ENCODE measurements at places on chromosomes 1 and 21. TPM values are rescaled to one million over a fixed set of nuclear protein-coding genes. Genes with fewer than 3 reads are reported as not detected.

Gene SH3BGR
- total RNA-seq, result 5.9 TPM

Gene MTMR11
- 1.8 TPM for total RNA-seq

Gene TRIM63
- total RNA-seq, result 0.17 TPM

Gene TACSTD2
- 1.4 TPM for total RNA-seq

Gene REN
- not detected for total RNA-seq

Gene ATAD3A
- total RNA-seq, result 80.3 TPM

Gene PRAMEF12
- not detected for total RNA-seq

Gene RIT1
- total RNA-seq, result 24.4 TPM

Gene TRIM58
- 3.4 TPM for total RNA-seq

DNA sequence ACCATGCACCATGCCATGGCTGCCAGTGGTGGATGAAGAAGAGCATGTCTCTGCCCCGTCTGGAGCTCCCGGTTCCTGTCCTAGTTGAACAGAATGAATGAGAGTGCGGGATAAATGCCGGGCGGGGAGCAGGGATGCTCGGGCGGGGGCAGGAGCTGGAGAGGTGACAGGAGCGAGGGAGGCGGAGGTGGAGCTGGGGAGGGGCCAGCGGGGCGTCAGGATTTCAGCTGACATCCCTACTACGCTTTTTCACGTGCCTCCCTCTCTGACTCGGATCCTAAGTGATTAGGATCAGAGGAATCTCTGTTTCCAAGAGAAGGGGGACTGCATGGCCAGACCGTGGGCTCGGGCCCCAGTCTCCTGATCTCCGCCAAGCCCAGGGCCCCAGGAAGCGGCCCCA is 47.3 kb downstream of the TP73 start:
- no peaks in the 10 kb centered on the region for H3K4me1 ChIP-seq
- no peak overlapping the region for H3K27ac ChIP-seq
- no peaks in the 10 kb centered on the region for H3K36me3 ChIP-seq

- H3K27me3 ChIP-seq, result no peaks in the 10 kb centered on the region
- no peak overlapping the region for H3K4me3 ChIP-seq
- peaks cover 5% of the 10 kb centered on the region for H3K36me3 ChIP-seq
These were observed 44.8 kb downstream of the SRSF11 start for GRCh38 chr1:70265946-70266345.

GRCh38 chr1:160134791-160135572 is 16.4 kb upstream of the ATP1A4 start:
- no peak for DNase-seq
- no peaks in the 10 kb centered on the region for H3K27me3 ChIP-seq
- H3K27ac ChIP-seq, result no peak overlapping the region
- no peak overlapping the region for H3K4me3 ChIP-seq

- no peak overlapping the region for H3K27ac ChIP-seq
- H3K4me3 ChIP-seq, result no peak overlapping the region
- no peaks in the 10 kb centered on the region for H3K27me3 ChIP-seq
- peak; percentile 90 for DNase-seq
- H3K4me1 ChIP-seq, result no peaks in the 10 kb centered on the region
These were observed 1048.1 kb downstream of the BRINP3 start for GRCh38 chr1:189429610-189430009.

DNA sequence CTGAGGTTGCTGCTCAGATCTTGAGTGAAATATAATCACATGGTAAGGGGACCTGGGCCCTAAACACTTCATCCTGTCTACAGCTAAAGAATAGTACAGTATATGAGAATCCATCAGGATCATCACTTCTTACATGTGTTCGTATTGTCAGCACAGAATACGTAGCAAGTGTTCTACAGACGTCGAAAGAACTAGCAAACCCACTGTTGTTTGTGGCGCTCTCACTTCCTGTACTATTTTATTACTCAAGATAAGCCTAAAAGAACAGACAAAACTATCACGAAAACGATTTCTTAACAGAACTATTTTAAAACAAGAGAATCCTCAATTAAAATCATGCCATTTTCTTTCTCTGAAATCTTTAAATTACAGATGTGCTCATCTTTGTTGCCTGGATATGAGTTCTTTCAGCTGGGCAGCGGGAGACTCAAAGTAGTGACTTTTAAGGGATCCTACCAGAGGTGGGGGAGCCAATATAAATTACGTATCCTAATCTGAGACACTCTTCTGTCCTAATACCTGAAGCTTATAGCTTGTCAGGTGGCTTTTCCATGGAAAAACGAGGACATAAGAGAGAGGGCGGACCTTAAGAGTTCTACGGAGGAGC is 724 bp downstream of the ST7L start:
- peaks cover 11% of the 10 kb centered on the region for H3K4me1 ChIP-seq
- DNase-seq, result no peak
- no peaks in the 10 kb centered on the region for H3K36me3 ChIP-seq
- peak overlapping the region; percentile 93 for H3K4me3 ChIP-seq

DNA sequence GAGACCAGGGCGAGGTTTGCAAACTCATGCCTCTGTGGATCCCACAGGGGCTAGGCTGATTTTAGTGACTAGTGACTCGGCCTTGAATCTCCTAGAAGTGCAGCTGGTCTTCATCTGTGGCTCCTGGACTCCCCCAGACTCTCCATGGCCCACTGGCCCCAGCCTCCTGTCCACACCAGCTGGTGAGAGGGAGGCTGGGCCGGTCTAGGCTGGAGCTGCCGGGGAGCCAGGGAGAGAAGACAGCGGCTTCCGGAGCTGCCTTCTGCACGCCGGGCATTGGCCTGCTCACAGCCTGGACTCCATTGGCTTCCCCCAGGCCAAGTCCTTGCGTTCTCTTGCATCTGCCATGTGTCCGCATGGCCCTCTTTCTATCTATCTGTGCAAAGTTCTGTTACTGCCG is 52.1 kb upstream of the COL6A1 start:
- H3K4me3 ChIP-seq, result no peak overlapping the region
- no peaks in the 10 kb centered on the region for H3K36me3 ChIP-seq
- H3K27me3 ChIP-seq, result no peaks in the 10 kb centered on the region
- H3K4me1 ChIP-seq, result no peaks in the 10 kb centered on the region

GRCh38 chr1:153058826-153059784 is 1.8 kb upstream of the SPRR2A start:
- H3K36me3 ChIP-seq, result no peaks in the 10 kb centered on the region
- H3K27me3 ChIP-seq, result no peaks in the 10 kb centered on the region
- no peak overlapping the region for H3K27ac ChIP-seq

- H3K27ac ChIP-seq, result no peak overlapping the region
- no peak for DNase-seq
- no peaks in the 10 kb centered on the region for H3K36me3 ChIP-seq
- H3K4me1 ChIP-seq, result no peaks in the 10 kb centered on the region
- no peak overlapping the region for H3K4me3 ChIP-seq
- no peaks in the 10 kb centered on the region for H3K27me3 ChIP-seq
These were observed 47.1 kb upstream of the ATP1B1 start for GRCh38 chr1:169059421-169059820.

GRCh38 chr21:36166705-36167104 is 10.1 kb downstream of the DOP1B start:
- no peaks in the 10 kb centered on the region for H3K27me3 ChIP-seq
- H3K4me1 ChIP-seq, result no peaks in the 10 kb centered on the region
- no peaks in the 10 kb centered on the region for H3K36me3 ChIP-seq
- peak overlapping the region; percentile 72 for H3K27ac ChIP-seq

- no peaks in the 10 kb centered on the region for H3K27me3 ChIP-seq
- no peak overlapping the region for H3K4me3 ChIP-seq
- no peaks in the 10 kb centered on the region for H3K36me3 ChIP-seq
- DNase-seq, result no peak
- 0 out of 2 replicates have a peak, but pooled peaks cover 5% of the 10 kb centered on the region for H3K4me1 ChIP-seq
These were observed 38.5 kb downstream of the EIF2D start for GRCh38 chr1:206573762-206574161.

GRCh38 chr1:115173151-115173550 is 83.8 kb upstream of the TSPAN2 start:
- H3K4me1 ChIP-seq, result no peaks in the 10 kb centered on the region
- H3K27ac ChIP-seq, result no peak overlapping the region
- no peak overlapping the region for H3K4me3 ChIP-seq
- no peaks in the 10 kb centered on the region for H3K36me3 ChIP-seq
- no peak for DNase-seq

DNA sequence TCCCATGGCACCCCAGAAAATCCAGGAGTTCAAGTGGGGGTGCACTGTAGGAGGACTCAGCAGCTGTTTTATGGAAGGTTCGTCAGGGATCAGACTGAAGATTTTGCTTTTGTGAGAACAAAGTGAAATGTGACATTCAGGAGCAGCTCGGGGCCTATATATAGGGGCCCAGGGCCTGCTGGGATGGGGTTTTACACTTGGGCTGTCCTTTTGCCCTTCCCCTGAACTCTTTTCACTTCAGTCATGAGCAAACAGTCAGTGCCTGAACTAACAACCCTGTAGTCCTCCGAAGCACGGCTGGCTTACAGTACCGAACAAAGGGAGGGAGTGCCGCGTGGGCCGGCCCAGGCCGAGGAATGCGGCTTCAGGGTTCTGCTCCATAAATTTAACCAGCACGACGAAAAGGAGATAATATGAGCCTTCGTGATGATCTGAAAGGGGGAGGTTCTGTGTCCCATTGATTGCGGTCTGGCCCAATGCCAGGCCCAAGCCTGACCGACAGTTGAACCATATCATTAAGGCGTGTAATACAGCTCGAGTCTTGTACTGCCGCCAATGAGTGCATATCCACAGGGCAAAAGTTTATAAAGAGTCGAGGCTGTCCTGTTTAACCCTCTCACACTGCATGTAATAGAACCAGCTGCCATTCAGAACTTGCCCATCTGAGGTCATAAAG is 139.9 kb downstream of the DHRS3 start:
- H3K27ac ChIP-seq, result no peak overlapping the region
- peak; percentile 42 for DNase-seq
- H3K4me1 ChIP-seq, result peaks cover 9% of the 10 kb centered on the region

DNA sequence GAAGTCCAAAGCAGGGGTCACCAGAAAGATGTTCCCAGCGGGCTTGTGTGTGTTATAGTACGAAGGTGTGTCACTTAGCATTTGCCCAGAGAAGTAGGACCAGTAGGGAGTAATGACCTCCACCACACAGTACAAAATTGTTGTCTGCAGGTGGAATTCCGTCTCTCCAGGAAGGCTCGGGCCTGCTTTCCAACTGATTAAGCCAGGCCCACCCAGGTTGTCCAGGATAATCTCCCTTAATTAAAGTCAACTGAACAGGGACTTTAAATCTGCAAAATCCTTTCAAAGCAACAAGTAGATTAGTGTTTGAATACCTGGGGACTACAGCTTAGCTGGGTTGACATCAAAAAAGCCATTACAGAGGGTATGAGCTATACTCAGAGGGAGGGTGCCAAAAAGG is 131.3 kb downstream of the BACH1 start:
- no peak for DNase-seq
- no peak overlapping the region for H3K4me3 ChIP-seq
- H3K27me3 ChIP-seq, result no peaks in the 10 kb centered on the region
- no peak overlapping the region for H3K27ac ChIP-seq
- H3K4me1 ChIP-seq, result peaks cover 10% of the 10 kb centered on the region

- no peak overlapping the region for H3K27ac ChIP-seq
- H3K27me3 ChIP-seq, result no peaks in the 10 kb centered on the region
- DNase-seq, result no peak
- no peaks in the 10 kb centered on the region for H3K36me3 ChIP-seq
These were observed 27.6 kb downstream of the IPP start for GRCh38 chr1:45722809-45723208.

DNA sequence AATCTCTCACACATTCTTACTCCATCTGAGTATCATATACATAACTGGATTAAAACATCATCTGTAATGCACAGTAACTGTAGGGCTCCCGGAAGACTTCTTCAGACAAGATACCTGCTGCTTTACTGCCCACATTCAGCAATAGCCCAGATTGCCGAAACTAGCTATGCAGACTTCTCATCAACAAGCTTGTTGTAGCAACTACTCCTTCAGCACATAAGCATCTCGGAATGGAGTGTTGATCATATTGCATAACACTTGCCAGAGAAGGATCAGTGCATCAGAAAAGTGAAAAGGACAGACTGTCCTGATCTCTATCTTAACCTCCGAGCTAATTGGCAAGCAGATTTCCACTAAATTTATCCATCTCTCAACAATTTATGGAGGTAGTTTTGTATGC is 354.6 kb upstream of the C1orf87 start:
- no peaks in the 10 kb centered on the region for H3K27me3 ChIP-seq
- no peaks in the 10 kb centered on the region for H3K4me1 ChIP-seq
- H3K4me3 ChIP-seq, result no peak overlapping the region
- H3K27ac ChIP-seq, result no peak overlapping the region

GRCh38 chr1:48878191-48878940 is 101.7 kb upstream of the BEND5 start:
- no peaks in the 10 kb centered on the region for H3K27me3 ChIP-seq
- H3K4me3 ChIP-seq, result no peak overlapping the region
- DNase-seq, result no peak
- H3K4me1 ChIP-seq, result peaks cover 21% of the 10 kb centered on the region

GRCh38 chr1:42008264-42008663 is 89.5 kb upstream of the HIVEP3 start:
- no peaks in the 10 kb centered on the region for H3K36me3 ChIP-seq
- H3K4me3 ChIP-seq, result no peak overlapping the region
- 0 out of 2 replicates have a peak, but pooled peaks cover 5% of the 10 kb centered on the region for H3K4me1 ChIP-seq
- no peak for DNase-seq
- H3K27ac ChIP-seq, result no peak overlapping the region

DNA sequence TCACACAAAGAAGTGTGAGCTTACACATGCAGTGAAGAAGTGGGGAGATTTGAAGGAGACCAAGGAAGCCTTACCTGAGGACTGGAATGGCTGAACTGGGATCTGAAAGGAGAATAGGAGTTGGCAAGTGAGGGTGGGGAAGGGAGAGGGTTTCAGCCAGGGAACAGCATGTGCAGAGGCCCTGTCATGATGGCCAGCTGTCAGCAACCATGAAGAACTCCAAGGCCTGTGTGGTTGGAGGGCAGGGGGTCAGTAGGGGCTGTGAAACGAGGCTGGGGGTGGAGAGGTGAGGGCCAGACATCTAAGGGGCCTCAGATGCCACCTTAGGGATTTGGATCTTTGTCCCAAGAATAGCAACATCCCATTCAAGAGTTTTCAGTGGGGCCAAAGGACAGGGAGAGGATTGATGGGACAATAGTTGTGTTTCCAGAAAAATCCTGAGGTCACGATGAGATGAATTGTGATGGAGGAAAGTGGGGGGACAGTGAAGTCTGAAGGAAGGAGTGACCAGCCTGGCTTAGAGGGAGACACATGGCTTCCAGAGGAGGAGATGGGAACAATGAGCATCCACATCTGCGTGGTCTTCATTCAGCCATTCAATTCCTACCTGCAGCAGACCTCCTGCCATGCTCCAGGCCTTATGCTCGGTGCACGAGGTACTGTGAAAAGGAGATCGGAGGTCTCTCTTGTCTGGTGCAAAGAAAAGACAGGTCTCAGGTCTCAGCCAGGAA is 187.6 kb downstream of the MATN1 start:
- DNase-seq, result no peak
- no peak overlapping the region for H3K27ac ChIP-seq
- H3K4me3 ChIP-seq, result no peak overlapping the region

- H3K27me3 ChIP-seq, result no peaks in the 10 kb centered on the region
- DNase-seq, result no peak
- no peak overlapping the region for H3K4me3 ChIP-seq
- H3K4me1 ChIP-seq, result no peaks in the 10 kb centered on the region
- no peak overlapping the region for H3K27ac ChIP-seq
- H3K36me3 ChIP-seq, result no peaks in the 10 kb centered on the region
These were observed 443.9 kb downstream of the KIF26B start for GRCh38 chr1:245598524-245599305.

All from GM23338 (cell line).